Ascending aorta (tissue), 2 donors: ENCODE measurements at places on chromosomes 11 and 22. TPM values are rescaled to one million over a fixed set of nuclear protein-coding genes. Genes with fewer than 3 reads are reported as not detected.

The EFCAB6 gene
- total RNA-seq = 8.6 TPM

DNA sequence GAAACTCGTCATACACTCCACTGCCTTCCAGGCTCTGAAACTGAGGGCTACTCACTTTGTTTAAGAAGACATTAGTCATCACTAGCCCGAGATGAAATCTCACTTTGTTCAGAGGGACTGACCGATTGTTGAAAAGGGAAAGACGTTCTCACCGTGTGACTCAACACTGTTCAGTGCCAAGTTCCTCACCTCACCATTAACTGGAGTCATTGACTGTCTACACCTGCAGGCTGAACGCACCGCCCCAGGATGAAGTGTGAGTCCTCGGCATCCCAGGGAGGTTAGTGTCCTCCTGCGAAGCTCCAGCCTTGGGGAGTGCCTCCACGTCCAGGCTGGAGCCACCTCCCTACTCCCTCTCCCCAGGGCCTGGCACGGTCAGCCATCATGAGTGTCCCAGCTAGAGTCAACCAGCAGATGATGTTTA is 30.4 kb downstream of the FADD start:
- no peak for DNase-seq

The OR51E2 gene
- 2.0 TPM for total RNA-seq

The TMPRSS4 gene
- not detected for total RNA-seq

DNA sequence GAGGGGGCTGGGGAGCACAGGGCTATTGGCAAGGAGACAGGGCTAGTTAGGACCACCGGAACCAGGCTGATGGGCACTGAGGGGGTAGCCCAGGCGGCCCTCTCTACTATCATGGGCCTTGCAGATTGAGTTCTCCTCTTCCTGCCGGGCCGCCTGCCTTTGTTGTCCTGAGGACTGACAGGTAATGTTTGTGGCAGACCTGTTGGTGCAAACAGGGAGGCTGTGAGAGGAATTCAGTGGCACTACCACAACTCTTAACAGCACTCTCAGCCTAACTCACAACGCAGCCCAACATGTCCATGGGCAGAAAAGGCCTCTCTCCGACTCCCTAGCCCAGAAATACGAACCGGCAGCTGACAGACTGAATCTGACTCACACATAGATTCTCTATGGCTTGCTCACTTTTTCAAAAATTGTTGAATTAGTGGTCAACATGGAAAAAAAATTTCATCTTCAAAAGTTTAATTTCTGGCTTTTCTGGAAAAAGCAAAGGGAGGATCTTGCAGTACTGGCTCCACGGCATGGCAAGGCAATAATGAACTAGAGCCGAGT is 11.4 kb downstream of the KCNJ5 start:
- no peak for DNase-seq

- no peak for DNase-seq
Measured at GRCh38 chr22:41096391-41096790, 4.0 kb downstream of the EP300 start.

GRCh38 chr11:12762696-12763324 is 88.6 kb downstream of the TEAD1 start:
- DNase-seq = no peak

DNA sequence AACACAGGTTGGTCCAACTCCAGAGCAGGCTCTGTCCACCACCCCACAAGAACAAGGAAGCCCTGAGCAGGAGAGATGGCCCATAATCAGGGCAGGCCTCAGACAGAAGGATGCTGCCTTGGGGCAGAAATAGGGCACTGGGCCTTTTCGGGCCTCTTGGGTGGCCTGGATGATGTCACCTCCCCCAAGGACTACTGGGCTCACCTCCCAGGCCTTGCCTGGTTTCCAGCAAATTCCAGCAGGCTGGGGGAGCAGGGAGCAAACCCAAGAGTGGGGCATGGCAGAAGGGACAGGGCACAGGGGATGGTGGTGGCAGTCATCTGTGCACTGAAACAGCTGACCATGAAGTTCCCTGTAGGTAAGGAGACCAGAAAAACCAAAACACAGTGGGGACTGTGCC is 5.3 kb upstream of the NAA40 start:
- no peak for DNase-seq

The OR8K5 gene
- total RNA-seq = not detected

DNA sequence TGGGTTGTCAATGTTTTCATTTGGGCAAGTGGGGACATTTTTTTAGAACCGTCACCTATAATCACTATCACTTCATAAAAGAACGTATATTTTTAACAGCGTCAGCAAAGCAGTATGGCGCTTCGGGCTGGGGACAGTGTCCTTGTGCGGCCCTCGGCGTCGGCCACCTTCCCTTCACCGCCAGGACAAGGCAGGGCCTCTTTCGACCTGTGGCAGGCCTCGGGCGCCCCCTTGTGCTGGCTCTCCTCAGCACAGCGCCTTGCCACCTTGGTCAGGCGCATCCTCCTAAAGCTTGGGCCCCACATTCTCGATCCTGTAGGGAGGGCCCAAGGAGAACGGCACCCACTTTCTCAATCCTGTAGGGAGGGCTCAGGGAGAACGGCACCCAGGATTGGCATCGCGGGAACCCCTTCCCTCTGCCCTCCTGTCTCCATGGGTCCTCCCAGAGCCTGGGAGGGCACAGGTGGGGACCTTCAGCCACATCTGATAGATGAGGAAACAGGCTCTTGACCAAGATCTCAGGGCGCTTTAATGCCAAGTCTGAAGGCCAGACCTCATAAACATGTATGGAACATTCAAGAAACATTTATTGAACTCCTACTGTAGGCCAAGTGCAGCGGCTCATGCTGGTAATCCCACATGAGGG is 11.5 kb upstream of the FADD start:
- peak; percentile 85 for DNase-seq

DNA sequence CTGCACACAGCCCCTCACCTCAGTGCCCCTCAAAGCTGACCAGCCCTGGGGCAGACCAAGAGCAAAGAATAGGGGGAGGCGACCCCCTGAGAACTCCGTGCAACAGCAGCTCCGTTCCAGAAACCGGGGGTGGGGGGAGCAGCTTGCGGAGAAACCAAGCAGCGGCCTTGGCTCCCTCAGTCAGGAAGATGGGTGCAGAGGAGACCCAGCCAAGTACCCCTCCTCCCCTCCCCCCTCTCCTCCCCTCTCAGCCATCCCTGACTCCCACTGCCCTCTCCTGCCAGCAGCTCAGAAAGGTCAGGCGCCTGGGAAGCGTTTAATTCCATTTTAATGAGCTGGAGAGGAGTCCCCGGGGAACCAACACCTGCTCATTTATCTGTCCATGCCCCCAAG is 78.9 kb downstream of the PDE2A start:
- no peak for DNase-seq

The AGBL2 gene
- total RNA-seq = not detected

DNA sequence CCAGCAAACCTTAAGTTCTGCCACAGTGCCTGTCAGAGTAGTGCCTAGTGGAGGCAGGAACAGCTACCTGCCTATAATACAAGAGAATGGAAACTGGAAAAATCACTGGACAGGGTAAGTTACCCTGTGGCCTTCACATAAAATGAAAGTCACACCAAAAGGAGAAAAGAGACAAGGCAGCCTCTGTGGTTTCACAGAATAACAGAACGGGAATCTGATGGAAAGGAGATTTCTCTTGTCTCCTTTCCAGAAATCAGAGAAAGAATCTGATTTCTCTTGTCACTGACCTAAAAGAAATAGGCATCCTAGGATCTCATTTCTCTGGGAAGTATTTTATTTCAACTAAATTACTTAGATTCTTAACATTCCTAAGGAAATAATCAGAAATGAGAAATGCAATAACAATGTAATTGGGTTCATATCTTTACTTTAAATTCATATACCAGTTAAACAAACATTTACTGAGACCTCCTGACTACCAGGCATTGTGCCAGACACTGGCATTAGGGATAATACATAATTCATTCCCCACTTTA is 41.6 kb downstream of the PRCP start:
- no peak for DNase-seq

DNA sequence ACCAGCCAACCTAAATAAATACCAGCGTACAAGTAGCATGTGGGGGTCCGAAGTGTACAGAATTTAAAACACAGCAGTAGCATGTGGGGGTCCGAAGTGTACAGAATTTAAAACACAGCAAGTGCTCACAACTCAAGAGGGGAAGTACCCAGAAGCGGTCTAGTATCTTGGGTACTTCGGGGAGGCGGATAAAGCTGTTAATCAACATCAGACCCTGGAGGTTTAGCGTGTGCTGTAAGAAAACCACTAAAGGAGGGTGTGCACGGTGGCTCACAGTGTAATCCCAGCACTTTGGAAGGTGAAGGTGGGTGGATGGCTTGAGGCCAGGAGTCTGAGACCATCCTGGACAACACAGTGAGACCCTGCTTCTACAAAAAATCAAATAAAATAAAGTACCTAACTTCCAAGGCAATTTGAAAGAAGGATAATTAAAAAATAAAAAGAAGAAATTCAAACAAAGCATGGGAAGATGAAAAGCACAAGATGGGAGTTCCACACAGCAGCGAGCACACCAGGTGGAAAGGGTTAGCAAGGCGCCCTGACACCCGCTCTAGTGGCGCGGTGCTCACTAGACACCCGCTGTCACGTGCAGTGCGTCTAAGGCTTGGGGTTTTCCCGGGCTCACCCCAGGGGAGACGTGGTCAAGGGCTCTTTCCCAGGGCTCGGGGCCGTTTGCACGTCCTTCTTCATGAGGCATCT is 35.0 kb upstream of the MOB2 start:
- DNase-seq = no peak

- DNase-seq = no peak
Measured at GRCh38 chr22:48566741-48567140, 1260.9 kb downstream of the BRD1 start.

The TRPM5 gene
- not detected for total RNA-seq

GRCh38 chr11:104819603-104820002 is 78.7 kb downstream of the CASP12 start:
- DNase-seq = no peak
